ENCODE measurements at places on chromosomes 16 and 17.
A peak's percentile ranks its signal among the peaks of the same experiment; 100 is the strongest.

DNA sequence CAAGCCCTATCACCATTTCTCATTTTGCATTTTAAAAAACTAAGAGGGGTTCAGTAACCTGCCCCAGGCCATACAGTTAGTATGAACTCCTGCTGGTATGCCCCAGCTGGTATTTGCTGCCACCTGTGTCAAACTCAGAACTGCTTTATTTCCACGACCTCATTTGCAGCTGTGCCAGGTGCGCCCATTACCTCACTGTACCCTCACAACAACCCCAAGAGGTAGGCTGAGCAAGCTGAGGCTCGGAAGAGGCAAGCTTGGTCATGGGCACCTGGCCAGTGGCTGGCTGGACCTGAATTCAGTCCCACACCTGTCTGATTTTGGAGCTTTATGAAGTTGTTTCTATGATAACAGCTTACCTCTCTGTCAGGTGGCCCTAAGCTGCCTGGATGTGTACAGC lies 7.6 kb downstream of the EPN2 start:
- no peak for DNase-seq

DNA sequence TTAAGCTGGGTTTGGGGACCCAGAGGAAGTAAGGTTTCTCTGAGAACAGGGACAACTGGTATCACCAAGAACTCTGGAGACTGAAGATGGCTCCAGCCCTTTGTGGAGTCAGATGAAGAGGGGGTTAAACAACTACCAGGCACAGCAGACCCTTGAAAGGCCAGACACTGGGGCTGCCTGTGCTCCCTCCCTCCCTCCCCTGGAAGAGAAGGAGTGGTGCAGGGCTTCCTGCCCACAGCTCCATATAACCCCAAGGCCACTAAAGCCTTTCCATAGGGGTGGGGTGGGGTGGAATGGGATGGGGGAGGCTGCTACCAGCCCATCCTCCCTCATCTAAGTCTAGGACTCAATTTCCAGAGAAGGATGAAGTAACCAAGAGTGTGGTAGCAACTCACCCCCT lies 66.7 kb downstream of the CCDC182 start:
- peak; percentile 5 for DNase-seq

DNA sequence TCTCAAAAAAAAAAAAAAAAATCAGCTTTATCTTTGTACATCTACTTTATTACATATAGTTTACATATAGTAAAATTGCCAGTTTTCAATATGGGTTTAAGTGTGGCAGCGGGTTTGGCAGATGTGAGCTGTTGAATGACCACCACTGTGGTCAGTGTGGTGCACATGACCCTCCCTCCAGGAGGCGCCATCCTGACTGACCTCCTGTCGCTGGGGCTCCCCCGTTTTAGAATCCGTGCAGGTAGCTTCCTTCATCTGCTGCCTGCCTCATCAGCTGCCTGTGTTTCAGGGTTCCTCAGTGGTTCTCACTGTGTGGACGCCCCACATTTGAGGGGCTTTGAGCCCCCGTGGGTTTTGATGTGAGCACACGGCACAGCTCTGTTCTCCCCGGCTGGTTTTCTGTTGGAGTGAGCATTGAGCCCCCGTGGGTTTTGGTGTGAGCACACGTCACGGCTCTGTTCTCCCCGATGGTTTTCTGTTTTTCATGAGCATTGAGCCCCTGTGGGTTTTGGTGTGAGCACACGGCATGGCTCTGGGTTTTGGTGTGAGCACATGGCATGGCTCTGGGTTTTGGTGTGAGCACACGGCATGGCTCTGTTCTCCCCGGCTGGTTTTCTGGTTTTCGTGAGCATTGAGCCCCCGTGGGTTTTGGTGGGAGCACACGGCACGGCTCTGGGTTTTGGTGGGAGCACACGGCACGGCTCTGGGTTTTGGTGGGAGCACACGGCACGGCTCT lies 57.9 kb upstream of the ZNF750 start:
- DNase-seq, result no peak

- DNase-seq, result no peak
Observed at GRCh38 chr17:58387834-58388233, 29.5 kb downstream of the RNF43 start.

- DNase-seq, result no peak
Observed at GRCh38 chr17:31112001-31112661, 17.4 kb downstream of the NF1 start.

DNA sequence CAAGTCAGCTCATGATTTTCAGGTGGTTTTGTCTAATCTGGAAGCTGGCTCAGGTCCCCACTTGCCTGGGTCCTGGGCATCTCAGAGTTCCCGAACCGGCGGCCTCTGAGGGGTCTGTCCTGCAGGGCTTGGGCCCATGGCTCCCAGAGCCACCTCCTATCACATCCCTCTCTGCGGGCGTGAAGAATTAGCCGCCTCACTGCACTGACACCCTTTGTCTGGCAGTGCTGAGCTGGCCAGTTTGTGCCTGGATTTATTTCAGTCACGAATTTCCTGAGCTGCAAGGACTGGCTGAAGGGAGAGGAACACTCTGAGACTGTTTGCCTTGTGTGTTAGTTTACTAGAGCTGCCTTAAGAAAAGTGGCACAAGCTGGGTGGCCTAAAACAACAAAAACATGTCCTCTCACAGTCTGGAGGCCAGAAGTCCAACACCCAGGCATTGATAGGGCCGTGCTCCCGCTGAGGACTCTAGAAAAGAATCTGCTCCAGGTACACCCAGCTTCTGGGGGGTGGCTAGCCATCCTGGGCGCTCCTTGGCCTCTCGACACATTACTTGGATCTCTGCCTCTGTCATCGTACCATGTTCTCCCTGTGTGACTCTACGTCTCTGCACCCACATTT lies 217.5 kb upstream of the DYNLRB2 start:
- no peak for DNase-seq

DNA sequence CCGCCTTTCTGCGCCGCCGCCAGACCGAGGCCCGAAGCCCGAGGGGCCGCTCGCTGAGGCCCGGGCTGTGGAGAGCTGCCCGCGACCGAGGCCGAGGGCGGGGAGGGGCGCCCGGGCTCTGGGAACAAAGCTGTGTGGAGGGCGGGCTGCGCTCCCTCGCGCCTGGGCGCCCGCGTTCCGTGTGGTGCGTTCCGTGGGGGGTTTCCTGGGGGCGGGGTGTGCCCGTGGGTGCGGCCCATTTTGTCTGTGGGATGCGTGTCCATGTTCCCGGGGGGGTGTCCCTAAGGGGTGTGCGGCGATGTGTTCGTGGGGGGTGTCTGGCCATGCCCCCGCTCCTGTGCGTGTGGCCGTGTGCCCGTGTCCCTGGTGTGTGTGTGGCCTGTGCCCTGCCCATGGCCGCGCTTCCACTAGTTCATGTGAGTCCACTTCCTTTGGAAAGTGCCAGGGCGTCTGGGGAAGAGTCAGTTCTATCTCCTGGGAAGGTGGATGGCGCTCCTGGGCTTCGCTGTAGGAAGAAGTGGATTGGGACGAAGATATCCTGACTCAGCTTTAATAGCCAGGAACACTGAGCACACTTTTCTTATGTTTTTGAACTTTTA lies 520 bp downstream of the JPT2 start:
- peak; percentile 47 for DNase-seq

- no peak for DNase-seq
Observed at GRCh38 chr16:88593061-88593460, 22.9 kb downstream of the ZC3H18 start.

DNA sequence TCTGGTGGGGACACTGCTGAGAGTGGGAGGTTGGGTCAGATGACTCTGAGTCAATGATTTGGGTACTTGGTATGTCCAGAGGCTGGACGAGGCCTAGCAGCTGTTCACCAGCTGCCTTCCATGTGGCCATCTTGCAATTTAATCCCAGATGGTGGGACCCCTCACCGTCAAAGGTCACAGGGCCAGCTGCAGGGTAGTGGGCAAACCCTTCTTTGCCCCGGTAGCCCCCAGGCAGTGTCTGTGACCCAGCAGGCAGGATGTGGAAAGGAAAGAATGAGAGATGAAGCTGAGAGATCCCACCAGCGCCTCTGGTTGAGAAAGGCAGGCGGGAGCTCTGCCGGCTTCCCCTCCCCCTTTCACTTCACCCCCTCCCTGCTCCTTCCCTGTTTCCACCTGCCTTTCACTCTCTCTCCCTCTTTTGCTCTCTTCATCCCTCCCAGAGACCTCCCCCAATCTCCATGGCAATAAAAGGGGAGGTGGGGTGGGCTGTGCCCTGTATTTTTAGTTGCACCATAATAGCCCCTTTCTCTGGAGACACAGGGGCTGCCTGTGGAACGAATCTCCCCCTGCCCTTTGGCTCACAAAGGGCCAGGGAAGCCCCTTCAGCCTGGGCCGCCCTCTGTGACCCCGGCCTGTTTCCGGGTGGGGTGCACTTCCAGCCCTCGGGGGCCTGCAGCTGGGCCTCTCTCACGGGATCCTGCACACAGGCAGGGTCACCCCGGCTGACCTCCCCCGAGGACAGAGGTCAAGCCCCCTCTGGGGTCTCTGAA lies 20.2 kb downstream of the CDK5RAP3 start:
- DNase-seq, result no peak

Data from memory B cell (primary cell).